Stimulated activated CD8-positive, alpha-beta memory T cell treated with anti-CD3 and anti-CD28 coated beads, Interleukin-7, amount 100 ng/mL, for 4 hours (primary cell): ENCODE measurements at places on chromosomes 5 and 9.

DNA sequence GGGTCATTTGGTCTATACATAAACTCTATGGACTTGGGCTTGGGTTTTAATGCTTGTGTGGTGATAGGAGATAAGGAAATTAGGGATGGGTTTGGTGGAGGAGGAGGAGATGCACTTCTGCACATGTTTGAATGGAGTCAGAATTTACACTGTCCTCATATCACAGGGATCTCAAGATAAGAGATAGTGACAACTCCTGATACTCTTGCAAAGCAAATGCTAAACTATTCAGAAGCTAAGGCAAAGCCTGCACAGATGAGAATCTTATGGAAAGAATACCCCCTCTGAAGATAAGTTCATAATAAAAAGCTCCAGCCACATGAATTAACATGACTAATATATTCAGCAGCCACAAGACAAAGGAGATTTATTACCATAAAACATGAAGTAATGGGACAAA, 90.2 kb downstream of the XRCC4 start:
- DNase-seq: no peak

- DNase-seq: no peak
Observed at GRCh38 chr9:8895861-8896224, 1096.3 kb upstream of the DMAC1 start.

- peak; percentile 25 for DNase-seq
Observed at GRCh38 chr9:72524820-72525540, 3.6 kb downstream of the TMC1 start.

GRCh38 chr5:148740079-148740858, 85.9 kb upstream of the HTR4 start:
- DNase-seq: no peak

DNA sequence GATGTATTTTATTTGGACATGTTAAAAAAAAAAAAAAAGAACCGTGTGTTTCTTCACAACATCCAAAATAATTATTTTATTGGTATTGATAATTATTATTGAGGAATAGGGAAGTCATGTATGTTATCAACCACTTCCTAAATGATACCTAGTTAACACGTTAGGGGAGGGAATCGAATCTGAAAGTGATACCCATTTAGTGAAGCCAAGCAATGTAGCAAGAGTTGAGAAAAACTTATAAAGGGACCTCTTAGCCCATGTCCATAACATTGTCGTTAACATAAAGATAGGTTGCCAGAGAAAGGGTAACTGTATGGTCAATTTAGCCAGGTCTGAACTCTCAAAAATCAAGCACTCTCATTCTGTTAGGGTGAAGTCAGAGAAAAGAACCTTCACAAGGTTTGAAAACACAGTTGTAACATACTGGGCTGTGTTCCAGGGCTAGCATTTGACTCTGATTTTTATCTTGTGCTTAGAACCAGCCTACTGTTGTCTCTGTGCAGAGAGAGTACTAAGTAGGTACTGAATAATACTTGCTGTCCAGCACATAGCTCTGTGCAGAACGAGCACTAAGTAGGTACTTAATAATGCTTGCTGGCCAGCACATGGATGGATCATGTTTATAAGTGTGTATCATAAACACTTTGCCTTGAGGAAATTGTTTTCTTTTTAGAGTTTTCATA, 60.4 kb downstream of the GHR start:
- no peak for DNase-seq

DNA sequence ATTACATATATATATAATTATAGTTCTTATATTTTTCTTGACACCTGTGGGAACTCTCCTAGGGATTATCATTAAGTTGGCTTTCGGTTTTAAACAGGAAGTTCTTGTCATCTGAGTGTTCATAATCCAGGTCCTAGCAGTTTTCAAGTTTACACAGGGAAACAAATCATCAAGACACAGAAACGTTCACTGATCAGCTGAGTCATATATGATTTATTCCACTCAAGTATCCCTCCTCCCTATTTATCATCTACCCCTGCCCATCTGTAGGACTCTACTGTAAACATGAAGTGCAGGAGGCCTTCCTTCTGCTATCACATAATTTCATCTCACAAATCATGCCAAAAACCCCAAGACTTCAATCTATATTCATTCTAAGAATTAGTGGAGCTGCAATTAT, 6.3 kb downstream of the SLC25A51 start:
- DNase-seq: no peak

DNA sequence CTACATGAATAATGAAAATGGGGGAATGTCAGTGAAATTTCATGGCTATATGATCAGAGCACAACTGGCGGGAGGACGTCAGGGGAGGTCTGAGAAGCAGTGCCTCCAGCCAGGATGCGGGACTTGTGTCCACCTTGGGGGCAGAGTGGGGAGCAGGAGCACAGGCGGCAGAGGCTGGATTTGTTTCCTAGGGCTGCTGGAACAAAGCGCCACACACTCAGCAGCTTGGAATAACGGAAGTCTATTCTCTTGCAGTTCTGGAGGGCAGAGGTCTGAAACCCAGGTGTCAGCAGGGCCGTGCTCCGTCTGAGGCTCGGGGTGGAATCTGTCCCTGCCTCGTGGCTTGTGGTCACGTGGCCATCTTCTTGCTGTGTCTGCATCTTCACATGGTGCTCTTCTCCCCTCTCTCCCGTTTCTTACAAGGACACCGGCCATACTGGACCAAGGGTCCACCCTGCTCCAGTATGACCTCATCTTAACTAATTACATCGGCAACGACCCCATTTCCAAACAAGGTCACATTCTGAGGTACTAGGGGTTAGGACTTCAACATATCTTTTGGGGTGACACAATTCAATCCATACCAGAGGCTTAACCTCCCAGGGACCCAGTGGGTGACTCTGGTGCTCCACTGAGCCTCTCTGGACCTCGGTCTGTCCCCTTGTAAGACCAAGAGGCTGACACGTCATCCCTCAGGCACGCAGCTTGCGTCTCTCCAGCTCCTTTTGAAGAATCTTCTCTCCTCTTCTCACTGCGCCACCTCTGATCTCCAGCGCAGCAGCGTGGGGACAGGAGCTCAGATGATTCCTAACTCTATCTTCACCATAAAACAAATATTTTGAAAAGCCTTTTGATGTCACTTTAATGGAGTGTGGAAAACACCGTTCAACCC, 202.5 kb downstream of the CDK5RAP2 start:
- no peak for DNase-seq

GRCh38 chr5:155689406-155689805, 637.6 kb upstream of the SGCD start:
- DNase-seq: no peak
